ENCODE measurements at places on chromosomes 2 and 18.

DNA sequence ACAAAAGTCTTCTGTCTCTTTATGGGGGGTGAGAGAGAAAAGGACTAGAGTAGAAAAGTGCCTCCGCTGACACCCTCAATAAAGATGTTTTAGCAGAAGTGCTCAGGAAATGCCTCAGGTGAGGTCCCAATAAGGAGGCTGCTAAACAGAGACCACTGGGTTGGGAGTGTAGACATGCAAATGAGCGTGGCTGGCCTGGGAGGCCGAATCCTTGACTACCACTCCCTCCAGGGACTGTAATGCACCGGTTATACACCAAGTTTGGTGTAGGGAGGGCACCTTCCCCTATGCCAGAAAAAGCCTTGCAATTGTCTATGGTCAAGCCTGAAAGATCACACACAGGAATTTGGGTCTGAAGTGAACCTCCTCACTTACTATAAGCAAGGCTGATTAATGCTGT lies 1.8 kb downstream of the TMX3 start:
- no peak for DNase-seq

GRCh38 chr2:107585851-107586250 lies 240.8 kb upstream of the RGPD4 start:
- DNase-seq, result no peak

DNA sequence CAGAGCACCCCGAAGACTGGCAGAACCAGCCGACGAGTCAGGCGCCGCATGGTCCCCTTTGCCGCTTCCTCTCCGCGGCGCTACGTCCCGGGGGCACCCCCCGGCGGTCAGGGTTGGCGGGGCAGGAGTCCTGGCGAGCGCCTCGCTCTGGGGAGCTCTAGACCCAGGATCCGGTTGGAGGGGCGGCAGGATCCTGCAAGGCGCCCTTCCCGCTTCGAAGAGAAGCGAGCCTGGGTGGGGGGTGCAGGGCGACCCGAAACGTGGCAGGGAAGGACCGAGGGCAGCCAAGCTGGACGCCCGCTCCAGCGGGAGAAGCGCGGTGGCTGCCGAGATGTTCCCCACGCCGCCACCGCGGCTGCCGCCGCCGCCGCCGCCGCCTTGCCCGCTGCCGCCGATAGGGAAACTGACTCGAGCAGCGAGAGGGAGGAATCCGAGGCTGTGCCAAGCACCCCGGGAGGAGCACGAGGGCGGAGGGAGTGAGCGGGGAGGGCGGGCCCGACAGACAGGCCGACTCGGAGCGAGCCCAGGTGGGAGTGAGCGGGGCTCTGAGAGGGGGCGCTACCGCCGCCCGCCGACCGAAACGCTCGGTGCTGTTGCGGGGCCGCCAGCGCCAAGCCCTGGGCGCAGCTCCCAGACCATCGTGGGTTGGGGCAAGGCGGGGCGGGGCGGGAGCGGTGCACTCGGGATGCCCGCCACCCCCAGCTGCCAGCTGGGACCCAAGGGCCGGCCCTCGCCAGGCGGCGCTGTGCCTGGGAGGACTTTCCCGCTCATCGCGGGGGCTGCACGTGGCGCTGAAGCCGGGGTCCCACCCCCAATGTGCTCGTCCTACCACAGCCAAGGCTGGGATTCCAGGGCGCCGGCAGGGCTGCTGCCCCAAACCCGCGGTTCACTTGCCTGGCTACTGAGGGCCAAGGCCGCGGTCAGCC lies at the start of gene GALNT14:
GALNT14 (minus strand) TSS at position 404 of the 926 bp plus-strand sequence; CDS start at position 50, 354 bp downstream.
- peak; percentile 36 for DNase-seq

DNA sequence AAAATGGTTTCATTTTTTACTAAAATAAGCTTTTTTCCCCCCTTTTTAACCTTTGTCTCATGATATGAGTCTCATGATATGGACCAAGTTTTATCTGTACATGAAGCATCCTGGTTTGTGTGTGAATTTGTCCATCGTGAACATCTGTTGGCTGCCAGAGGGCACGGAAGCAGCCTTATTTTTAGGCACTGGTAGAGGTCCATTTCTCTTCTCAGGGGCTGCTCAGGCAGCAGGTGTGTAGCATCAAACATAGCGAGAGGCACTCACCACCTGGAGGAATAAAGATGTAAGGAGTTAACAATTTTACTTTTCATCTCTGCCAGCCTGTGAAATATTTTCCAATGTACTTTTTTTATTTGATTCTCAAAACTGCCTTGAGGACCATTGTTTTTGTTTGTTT lies 134.5 kb downstream of the RHBDD1 start:
- no peak for DNase-seq

- no peak for DNase-seq
These were observed 237.4 kb downstream of the DOK6 start for GRCh38 chr18:69638056-69638455.

DNA sequence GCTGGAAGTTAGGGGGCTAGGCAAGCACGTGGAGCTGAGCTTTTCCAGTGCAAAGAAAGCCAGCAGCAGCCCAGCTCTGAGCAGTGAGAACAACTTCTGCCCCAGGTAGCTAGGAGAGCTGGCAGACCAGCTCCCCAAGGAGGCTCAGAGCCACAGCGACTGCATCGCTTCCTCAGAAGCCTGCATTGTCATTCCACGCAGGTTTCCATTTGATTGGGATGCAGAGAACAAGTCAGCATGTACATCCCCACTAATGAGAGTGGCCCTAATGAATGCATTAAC lies 45.1 kb downstream of the C1QL2 start:
- DNase-seq, result no peak

DNA sequence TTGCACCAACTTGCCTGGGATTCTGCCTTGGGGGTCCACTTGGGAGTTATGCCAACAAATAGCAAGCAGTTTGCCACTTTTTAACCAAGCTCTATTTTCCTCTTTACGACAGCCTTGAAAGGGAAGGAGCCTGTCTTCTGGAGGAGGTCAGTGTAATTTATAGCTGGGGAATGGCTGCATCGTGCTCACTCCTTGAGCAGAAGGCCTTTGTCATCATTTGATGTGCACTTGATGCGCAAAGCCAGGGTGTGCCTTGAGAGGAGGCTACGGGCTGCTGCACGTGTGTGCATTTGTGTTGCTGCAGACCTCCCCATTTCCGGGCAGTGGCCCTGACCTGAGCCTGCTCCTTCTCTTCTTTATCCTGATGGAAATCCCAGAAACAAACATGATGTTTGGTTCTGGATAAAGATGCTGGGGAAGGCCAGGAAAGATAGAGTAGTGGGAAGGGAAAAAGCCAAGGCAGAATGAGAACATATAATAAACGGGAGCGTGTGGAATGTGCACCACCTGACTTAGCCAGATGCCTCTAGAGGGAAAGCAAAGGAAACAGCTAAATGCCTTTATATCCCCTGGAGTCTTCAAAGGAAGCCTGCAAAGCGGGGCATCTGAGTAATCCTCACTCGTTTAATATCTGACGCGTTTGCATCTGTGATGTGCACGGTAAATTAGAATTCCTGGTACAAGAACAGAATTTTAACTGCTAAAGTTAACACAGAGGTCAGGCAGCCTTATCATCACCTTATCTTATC lies 68.3 kb upstream of the ZNF521 start:
- DNase-seq, result no peak
